CD8-positive, alpha-beta T cell (primary cell): ENCODE measurements at places on chromosomes 16 and 17.

- no peak for DNase-seq
Observed at GRCh38 chr16:79509211-79509631, 91.3 kb downstream of the MAF start.

DNA sequence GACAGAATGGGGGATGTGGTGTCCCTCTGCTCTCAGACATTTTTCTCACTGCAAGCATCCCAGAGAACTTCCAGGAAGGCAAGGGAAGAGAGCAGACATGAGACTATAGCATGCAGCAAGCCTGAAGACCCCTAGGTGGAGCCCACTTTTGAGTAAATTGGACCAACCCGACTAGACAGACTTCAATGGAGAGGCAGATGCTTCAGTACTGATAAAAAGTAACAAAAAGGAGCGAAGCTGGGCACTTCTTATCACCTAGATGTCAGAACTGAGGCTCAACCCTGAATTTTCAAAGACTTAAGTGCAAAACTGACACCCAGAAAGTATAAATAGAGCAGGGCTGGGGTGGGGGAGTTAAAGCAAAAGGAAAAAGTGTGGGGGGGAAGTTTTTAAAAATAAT lies 130.8 kb downstream of the PMP22 start:
- DNase-seq, result no peak

- DNase-seq, result no peak
Observed at GRCh38 chr16:12173121-12173520, 196.6 kb downstream of the SNX29 start.

GRCh38 chr17:41666708-41667279 lies 21.9 kb upstream of the EIF1 start:
- DNase-seq, result peak; percentile 83

GRCh38 chr17:13640551-13640950 lies 38.8 kb upstream of the HS3ST3A1 start:
- no peak for DNase-seq

- no peak for DNase-seq
Observed at GRCh38 chr17:33858682-33859081, 396.4 kb upstream of the CCL2 start.

DNA sequence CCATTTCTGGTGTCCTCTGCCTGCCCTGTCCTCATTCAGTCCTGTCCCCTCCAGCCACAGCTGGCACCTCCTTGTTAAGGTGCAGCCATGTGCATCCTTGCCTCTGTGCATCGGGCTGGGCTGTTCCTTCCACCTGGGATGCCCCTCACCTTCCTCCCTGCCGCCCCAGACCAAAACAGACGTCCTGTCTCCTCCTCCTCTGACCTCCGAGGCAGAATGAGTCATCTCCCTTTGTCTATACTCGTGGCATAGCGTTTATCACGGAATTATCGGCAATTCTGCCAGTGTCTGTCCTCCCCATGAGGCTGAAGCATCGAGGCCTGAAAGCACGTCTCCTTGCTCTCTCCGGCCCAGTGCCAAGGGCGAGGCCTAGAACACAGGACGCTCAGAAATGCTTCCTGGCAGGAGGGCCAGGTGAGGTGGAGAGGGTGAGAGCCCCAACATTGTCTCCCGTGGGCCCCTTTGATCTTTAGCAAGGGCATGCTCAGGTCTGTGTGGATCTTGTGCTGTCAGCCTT lies 4.6 kb downstream of the RAI1 start:
- DNase-seq, result peak; percentile 32

DNA sequence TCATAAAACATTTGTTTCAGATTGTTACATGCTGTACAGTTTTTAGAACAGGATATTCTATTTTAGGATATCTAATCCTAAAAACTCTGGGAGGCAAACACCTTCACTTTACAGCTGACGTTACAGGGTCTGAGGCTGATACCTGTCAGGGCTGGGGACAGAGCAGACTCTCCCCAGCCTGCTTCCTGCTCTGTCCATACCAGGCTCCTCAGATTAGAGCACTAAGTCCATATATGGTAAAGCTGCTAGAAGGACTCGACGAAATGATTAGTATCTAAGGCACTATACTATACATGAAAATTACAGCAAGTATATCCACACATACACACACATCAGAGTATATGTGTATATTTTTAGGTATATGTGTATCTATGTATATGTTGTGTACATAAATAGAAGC lies 125.2 kb downstream of the ZFHX3 start:
- no peak for DNase-seq

GRCh38 chr16:84207251-84207650 lies 16.3 kb downstream of the ADAD2 start:
- no peak for DNase-seq

- DNase-seq, result peak; percentile 17
Observed at GRCh38 chr17:42618442-42619150, 9.1 kb downstream of the TUBG1 start.
